ENCODE measurements at places on chromosomes 12 and 14. TPM values are rescaled to one million over a fixed set of nuclear protein-coding genes. Genes with fewer than 3 reads are reported as not detected.
A peak's percentile ranks its signal among the peaks of the same experiment; 100 is the strongest.

DNA sequence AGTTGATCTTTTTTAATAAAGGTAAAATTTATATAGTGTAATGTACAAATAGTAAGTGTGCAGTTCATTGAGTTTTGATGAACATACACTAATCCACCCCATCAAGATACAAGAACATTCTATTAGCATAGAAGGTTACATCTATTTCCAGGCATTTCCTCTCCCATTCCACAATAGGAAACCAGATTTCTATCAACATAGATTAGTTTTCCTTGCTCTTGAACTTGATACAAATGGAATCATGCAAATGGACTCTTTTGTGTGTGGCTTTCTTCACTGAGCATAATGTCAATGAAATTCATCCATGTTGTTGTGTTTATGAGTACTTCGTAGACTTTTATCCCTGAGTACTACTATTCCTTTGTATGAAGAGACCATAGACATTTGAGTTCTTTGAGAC is 10.8 kb downstream of the STYX start:
- no peak for DNase-seq

GRCh38 chr12:46461907-46462640 is 89.5 kb upstream of the SLC38A2 start:
- no peak for DNase-seq

GRCh38 chr12:23703051-23703450 is 246.4 kb downstream of the SOX5 start:
- DNase-seq, result no peak

GRCh38 chr12:54006559-54007220 is 2.1 kb upstream of the HOXC8 start:
- DNase-seq, result no peak

- DNase-seq, result peak; percentile 44
These were observed 1.4 kb upstream of the HSP90AA1 start for GRCh38 chr14:102088012-102088792.

DNA sequence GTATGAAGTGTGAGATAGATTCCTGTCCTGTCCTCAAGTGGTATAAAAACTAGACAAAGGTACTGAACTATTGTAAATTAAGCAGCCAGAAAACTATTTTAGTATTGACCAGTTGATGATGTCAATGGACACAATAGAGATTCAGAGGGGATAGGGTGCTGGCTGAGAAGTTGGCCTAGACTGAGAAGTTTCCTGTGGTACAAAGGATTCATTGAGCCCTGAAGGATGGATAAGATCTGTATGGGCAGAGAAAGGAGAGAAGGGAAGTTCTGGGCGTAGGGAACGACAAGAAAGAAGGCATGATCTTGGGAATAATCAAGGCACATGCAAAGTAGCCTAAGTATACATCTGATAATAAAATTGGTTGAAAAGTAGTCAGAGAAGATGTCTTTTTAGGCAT is 44.6 kb downstream of the DAD1 start:
- DNase-seq, result no peak

GRCh38 chr12:101653503-101653902 is 43.9 kb upstream of the CHPT1 start:
- no peak for DNase-seq

- no peak for DNase-seq
These were observed 3.9 kb upstream of the B4GALNT3 start for GRCh38 chr12:455821-456220.

- DNase-seq, result no peak
These were observed 4.2 kb upstream of the BAZ2A start for GRCh38 chr12:56634242-56634836.

- no peak for DNase-seq
These were observed 63.9 kb downstream of the MYRFL start for GRCh38 chr12:69888901-69889300.

GRCh38 chr14:64349741-64350490 is 38.2 kb upstream of the MTHFD1 start:
- no peak for DNase-seq

DNA sequence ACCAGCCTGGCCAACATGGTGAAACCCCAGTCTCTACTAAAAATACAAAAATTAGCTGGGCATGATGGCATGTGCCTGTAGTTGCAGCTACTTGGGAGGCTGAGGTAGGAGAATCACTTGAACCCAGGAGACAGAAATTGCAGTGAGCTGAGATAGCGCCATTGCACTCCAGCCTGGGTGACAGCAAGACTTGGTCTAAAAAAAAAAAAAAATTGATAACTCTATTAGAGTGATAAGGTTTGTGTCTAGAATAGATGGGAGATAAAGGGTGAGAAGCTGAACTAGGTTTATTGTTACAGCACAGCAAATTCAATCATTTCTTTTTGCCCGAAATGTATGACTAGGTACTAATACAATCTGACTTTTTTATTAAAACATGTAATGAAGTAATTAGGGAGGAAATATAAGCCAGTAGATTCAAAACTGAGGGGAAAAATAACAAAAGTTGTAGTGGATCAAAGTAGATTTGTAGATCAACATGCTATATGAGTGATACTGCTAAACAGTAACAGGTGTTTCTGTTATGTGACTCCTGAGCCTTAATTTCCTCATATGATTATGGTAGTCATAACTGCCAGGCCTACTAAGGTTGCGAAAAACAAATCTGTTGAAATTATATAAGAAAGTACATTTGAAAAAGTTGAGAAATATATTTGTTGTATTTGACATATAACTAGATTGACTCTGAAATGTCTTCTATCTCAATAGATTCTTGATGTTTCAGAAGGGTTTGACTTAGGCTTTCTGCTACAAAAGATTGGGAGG is 83.6 kb downstream of the WNK1 start:
- no peak for DNase-seq

- no peak for DNase-seq
These were observed 105.4 kb upstream of the BCL2L14 start for GRCh38 chr12:11965258-11965910.

DNA sequence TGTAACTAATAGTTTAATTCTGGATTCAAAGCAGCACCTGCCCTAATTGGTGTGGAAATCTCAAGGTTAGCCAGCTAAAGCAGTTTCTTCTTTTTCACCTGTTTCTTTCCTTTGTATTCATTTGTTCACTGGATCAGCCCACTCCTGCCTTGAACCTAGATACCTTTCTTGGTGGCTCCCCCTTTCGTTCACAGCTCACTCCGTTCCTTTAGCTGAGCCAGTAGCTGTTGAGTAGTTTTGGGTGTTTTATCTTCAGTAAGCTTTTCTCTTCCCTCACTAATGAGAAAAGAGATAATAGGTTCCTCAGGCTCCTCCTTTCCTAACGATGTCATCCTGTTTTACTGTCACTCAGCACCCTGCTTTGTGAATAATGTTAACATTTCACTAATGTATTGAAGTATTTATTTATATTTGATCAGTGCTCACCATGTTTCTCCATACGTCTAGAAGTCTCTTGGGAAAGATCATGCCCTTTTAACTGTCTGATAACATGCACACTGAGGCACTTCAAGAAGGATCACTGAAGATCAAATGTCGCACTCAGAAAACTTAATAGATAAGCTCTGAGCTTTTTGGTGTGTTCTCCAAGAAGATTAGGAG is 121.1 kb downstream of the TGFB3 start:
- DNase-seq, result no peak

GRCh38 chr12:92335831-92336230 is 190.2 kb upstream of the BTG1 start:
- peak; percentile 28 for DNase-seq

DNA sequence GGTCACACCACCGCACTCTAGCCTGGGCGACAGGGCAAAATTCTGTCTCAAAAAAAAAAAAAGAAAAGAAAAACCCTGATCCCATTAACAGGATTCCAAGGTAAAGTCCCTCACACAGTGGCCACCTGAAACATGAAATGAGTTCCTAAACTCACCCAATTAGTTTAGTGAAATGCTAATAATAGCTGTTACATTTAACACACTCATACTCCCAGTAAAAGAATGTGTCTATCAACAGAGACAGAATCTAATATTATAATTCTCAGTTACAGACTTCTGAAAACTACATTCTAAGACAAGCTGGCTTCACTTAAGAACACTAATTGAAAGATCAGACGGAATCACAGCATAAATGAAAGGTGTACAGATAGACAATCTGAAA is 44.2 kb downstream of the DUSP16 start:
- no peak for DNase-seq

- no peak for DNase-seq
These were observed 156.5 kb downstream of the PAWR start for GRCh38 chr12:79534029-79534867.

- peak; percentile 28 for DNase-seq
These were observed 68.5 kb upstream of the CAPRIN2 start for GRCh38 chr12:30823156-30823699.

DNA sequence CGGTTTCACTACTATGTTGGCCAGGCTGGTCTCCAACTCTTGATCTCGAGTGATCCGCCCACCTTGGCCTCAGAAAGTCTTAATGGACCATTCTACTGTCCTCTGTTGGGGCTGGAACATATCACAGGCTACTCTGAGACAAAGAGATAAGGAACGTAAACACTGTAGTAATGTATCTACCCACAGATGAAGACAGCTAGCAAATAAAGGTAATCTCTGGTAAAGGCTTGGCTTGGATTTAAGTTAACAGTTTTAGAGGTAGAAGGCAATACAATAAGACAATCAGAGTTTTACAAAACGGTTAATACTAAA is 44.6 kb upstream of the ISM2 start:
- DNase-seq, result no peak

GRCh38 chr12:108972358-108972757 is 48.5 kb downstream of the SVOP start:
- peak; percentile 7 for DNase-seq

- peak; percentile 21 for DNase-seq
These were observed 38.3 kb upstream of the PNMA1 start for GRCh38 chr14:73752297-73752992.

GRCh38 chr14:75570797-75571196 is 7.6 kb upstream of the FLVCR2 start:
- no peak for DNase-seq

- no peak for DNase-seq
These were observed 158.0 kb downstream of the PIK3C2G start for GRCh38 chr12:18419311-18419710.

- no peak for DNase-seq
These were observed 74.4 kb downstream of the DAAM1 start for GRCh38 chr14:59262717-59263454.

- no peak for DNase-seq
These were observed 131.9 kb upstream of the CLEC14A start for GRCh38 chr14:38387821-38388220.

DNA sequence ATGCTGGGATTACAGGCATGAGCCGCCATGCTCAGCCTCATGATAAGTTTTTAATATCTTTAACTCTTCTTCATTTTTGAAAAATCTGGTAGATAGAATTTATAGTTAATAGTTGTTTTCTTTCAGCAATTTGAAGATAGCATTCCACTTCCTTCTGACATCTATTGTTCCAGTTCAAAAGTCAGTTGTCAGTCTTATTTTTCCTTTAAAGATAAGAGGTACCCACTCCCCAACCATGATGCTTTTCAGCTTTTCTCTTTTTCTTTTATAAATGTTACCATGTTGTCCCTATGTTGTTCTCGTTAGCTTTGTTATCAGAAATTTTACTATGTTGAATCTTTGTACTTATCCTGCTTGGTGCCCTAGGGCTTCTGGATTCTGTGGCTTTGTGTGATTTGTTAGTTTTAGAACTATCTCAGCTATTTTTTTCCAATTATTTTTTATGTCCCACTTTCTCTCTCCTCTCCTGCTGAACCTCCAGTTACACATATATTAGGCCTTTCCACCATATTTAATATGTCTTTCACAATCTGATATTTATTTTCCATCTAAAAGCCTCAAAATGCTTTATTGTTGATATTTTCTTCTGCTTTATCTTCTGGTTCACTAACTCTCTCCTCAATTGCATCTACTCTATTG is 181.6 kb upstream of the FOXN3 start:
- DNase-seq, result no peak

GRCh38 chr14:34361504-34362011 is 100.5 kb downstream of the SPTSSA start:
- DNase-seq, result no peak

- DNase-seq, result peak; percentile 76
These were observed 2.6 kb upstream of the P3H3 start for GRCh38 chr12:6825398-6826124.

DNA sequence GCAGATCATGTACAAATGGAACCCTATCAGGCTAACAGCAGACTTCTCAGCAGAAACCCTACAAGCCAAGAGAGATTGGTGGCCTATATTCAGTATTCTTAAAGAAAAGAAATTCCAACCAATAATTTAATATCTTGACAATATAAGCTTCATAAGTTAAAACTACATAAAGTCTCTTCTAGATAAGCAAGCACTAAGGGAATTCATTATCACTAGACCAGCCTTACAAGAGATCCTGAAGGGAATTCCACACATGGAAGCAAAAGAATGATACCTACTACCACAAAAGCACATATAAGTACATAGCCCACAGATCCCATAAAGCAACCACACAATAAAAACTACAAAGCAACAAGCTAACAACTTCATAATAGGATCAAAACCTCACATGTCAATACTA is 60.4 kb upstream of the SCAF11 start:
- DNase-seq, result no peak

DNA sequence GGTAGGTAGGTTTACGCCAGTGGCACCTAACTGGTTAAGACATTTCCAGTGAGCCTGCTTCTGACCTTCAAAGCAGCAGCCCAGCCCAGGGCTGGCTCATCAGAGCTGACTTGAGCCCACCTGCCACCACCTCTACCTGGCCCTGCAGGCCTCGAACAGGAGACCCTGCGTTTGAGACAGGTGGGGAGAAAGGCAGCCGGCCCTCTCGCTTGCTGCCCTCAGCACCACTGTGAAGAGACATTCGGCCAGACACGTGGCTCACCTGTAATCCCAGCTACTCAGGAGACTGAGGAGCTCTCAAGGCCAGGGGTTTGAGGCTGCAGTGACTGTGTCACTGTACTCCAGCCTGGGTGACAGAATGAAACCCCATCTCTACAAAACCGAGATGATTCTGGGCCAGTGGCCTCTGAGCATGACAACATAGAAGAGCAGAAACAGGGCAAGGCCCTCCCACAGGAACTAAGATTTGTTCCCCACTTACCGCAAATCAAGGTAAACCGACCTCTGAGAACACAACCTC is 74.2 kb downstream of the TESC start:
- DNase-seq, result no peak

The NABP2 gene
- 7.5 TPM for total RNA-seq

The KRT6C gene
- total RNA-seq, result 3.5 TPM

The NXPH4 gene
- 6.6 TPM for total RNA-seq

The ABCD4 gene
- total RNA-seq, result 38.5 TPM

The CCDC198 gene
- total RNA-seq, result not detected

The SLC17A8 gene
- not detected for total RNA-seq

The ARHGAP9 gene
- total RNA-seq, result 5.0 TPM

The MYL2 gene
- total RNA-seq, result 43.5 TPM

The CD27 gene
- total RNA-seq, result 0.20 TPM

The LRCOL1 gene
- not detected for total RNA-seq

The REC8 gene
- total RNA-seq, result 3.6 TPM

The SYNE3 gene
- total RNA-seq, result 13.9 TPM

The DPF3 gene
- total RNA-seq, result 0.89 TPM

The MYO1A gene
- total RNA-seq, result 0.69 TPM

The NDRG2 gene
- total RNA-seq, result 113 TPM

The BIN2 gene
- 5.6 TPM for total RNA-seq

The PNP gene
- 24.4 TPM for total RNA-seq

The GLIPR1L1 gene
- total RNA-seq, result not detected

The RIPK3 gene
- total RNA-seq, result 5.6 TPM

All from skin of body (tissue), 3 donors.